ENCODE measurements at places on chromosomes 16 and 17.

GRCh38 chr17:73203788-73204479 lies 11.1 kb downstream of the COG1 start:
- DNase-seq: peak; percentile 31

- DNase-seq: no peak
These were observed 360.6 kb upstream of the SOX9 start for GRCh38 chr17:71760062-71760720.

GRCh38 chr16:81265658-81266451 lies 27.4 kb downstream of the BCO1 start:
- no peak for DNase-seq

- no peak for DNase-seq
These were observed 1.3 kb upstream of the RILP start for GRCh38 chr17:1650731-1651558.

- DNase-seq: no peak
These were observed 297.1 kb upstream of the MAF start for GRCh38 chr16:79897453-79898146.

DNA sequence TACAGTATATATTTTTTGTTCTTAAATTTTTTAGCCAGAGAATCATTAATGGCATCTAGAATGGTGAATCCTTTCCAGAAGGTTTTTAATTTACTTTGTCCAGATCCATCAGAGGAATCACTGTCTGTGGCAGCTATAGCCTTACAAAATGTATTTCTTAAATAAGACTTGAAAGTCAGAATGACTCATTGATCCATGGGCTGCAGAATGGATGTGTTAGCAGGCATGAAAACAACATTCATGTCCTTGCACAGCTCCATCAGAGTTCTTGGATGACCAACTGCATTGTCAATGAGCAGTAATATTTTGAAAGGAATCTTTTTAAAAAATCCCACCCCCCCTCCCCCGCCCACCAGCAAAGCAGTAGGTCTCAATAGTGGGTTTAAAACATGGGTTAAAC lies 51.4 kb downstream of the CACNG1 start:
- DNase-seq: no peak

- DNase-seq: no peak
These were observed 572.1 kb upstream of the PSMD7 start for GRCh38 chr16:73724503-73724902.

GRCh38 chr16:77499373-77500285 lies 64.8 kb upstream of the ADAMTS18 start:
- DNase-seq: no peak

- DNase-seq: no peak
These were observed 192.4 kb downstream of the RAB11FIP4 start for GRCh38 chr17:31583772-31584356.

DNA sequence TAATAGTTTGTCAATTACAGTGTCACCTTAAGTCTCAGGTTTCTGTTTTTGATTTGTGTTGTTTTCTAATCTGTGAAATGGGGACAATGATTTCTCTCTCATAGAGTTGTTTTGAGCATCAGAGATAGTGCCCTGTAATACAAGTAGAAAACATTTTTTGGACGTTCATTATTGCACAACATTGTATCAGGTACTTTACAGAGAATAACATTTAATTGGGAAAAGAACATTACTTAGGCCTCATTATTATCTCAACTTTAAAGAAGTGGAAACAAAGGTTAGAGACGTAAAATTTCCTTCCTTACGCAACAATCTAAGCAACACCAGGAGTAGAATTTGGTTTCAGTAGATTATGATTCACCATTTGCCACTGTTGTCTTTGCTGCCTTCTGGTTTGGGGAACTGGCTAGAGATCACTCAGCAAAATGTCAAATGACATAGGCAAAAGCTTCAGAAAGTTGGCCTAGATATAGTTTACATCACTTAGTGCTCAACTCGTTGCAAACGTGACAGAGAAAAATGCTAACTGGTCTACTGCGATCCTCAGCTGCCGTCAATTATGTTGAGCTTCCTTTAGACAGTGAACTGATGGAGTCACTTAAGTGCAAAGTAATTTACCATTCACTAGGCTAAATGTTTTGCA lies 1026.8 kb downstream of the CDH11 start:
- no peak for DNase-seq

- DNase-seq: no peak
These were observed 24.4 kb upstream of the ABCC1 start for GRCh38 chr16:15924996-15925395.

GRCh38 chr16:81035975-81036750 lies 521 bp downstream of the ATMIN start:
- DNase-seq: peak; percentile 45

DNA sequence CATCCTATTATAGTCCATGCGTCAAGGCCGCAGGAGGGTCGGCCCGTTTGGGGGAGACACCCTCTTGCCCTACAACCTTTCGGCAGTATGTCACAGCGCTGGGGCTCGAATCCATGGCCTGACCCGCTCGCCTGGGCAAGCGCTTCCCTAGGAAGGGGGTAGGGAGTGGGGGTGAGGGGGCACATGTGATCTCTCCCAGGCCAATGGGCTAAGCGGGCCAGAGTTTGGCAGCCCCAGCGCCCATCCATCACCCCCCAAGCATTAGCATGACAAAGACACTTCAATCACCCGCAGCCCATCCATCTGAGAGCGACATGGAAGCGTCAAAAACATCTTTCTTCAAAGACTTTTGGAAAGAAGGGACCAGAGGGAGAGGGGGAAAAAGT lies at the start of gene HOXB1:
Gene HOXB1 (minus strand): TSS at position 125 of the 386 bp plus-strand sequence. CDS start 107 bp downstream, at position 18.
- DNase-seq: no peak

DNA sequence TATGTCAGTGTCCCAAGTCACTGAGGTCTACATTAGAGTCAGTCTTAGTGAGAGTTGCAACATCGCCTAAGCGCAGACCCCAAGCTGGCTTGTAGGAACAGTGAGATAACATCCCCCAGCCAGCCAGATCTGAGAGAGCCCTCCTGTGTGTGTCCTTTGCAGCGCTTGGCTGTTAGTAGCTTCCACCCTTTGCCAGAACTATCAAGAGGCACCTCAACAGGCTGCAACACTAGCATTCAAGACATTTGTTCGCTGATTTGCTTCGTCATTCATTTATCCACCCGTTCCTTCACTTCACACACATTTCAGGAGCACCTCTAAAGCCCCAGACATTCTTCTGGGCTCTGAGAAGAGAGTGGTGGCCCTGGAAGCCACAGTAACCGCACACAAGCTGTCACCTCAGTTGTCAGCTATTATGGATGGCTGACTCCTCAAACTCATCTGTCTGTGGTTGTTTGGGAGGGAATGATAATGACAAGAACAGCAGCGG lies 289.6 kb downstream of the WWOX start:
- DNase-seq: no peak

- no peak for DNase-seq
These were observed 175.3 kb upstream of the HS3ST3A1 start for GRCh38 chr17:13777003-13777402.

DNA sequence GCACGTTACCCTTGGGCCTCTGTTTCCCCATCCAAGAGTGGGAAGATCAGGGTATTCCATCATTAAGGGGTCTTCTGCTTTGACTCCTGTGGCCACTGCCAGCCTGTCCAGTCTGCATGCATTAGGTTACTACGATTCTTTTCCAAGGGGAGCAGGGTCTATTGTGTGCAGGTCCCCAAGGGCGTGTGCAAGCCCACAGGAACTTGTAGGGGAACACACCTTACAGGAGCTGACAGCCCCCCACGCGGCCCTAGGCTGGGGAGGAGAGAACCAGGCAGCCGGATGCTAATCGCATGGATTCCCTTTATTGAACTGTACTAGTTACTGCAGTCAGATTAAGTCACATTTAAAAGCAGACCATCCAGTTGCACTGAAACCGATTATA lies 116.7 kb downstream of the C16orf78 start:
- DNase-seq: no peak

DNA sequence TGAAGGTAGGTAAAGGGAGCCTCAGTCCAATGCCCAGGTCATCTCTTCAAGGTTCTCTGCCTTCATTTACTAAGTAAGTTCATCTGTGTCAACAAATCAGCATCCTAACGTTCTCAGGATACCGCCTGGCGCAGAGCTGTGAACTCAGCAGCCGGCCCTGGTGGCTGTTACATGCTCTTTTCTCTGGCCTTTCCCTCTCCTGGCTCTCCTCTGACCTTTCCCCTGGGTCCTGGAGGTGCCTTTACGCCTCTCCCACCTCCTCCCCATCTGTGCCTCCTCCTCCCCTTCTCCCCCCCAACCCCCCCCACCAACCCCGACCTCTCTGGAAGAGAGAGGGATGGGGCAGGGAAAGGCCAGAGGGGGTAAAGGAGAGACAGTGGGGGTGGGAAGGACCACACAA lies 19.5 kb downstream of the COTL1 start:
- no peak for DNase-seq

DNA sequence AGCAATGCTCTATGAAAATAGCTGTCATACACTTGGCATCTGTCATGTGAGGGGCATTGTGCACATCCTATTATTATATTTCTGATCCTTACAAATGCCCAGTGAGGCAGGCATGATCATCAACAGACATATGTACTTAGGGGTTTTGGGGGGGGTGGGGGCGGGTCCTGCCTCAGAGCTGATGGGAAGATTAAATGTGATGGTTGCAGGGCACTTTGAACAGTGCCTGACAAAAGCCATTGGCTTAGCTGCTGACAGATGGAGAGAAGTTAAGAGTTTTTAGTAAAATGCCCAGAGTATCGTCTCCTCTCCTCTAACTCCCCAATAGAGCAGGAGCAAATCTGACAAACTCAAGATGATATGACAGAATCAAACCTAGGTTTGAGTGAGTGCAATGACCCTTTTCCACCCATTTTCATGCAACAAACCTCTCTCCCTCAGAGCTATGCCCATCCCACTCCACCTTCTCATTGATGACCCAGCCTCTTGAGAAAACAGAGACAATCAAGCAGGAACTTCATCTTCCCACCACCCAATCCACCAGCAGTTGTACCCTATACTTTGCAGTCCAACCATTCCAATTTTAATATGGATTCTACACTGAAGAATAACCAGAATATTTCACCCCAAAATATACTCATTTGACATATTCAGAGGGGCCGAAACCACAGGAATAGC lies 4.8 kb downstream of the KLHL11 start:
- DNase-seq: no peak

DNA sequence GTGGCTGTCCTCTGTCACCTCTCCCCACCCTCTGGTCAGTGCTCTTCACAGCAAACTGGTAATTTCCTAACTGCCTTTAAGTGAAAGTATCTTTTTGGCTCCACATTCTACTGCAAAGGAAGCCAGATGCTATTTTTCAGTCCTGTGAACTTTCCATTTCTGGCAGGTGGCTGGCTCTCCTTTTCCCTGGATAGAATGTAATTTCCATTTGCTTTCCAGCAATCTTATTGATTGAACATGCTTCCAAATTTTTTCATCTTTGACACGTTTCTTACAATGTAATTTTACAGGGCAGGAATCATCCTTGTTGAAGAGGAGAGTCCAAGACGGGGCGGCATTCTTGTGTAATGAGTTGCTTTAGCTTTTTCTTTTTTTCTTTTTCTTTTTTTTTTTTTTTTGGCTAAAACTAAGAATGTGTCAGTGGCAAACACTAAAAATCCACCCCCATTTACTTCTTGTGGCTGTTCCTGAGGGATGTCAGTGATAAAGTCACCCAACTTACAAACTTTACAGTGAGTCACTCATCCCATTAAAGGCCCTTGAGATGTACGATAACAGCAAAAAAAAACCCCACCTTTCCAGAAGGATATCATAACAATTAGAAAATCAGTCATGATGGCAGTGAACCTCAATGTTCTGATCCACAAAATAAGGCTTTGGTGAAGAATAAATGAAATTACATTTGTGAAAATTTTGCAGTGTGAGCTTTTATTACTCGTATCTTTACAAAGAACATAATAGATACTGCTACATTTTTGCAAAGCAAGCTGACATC lies 29.4 kb upstream of the PRKCA start:
- no peak for DNase-seq

- DNase-seq: no peak
These were observed 198.9 kb downstream of the ABCC12 start for GRCh38 chr16:47956916-47957315.

DNA sequence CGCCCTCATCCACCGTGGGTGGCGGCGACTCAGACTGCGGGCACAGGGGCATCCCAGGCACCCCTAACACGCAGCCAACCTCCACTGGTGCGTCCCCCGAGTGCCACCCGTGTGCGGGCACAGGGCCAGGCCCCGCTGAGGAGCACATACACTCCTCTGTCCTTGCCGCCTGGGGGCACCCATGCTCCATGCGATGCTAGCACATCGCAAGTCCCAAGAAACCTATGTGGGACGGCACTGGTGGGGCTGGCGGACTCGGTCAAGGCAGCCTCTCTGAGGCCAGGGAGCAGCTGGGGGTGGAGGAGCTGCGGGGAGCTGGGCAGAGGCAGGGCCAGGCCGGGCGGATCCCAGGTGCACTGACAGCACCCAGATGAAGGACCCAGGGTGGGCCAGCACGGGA lies 4.0 kb downstream of the ZNF598 start:
- DNase-seq: no peak

DNA sequence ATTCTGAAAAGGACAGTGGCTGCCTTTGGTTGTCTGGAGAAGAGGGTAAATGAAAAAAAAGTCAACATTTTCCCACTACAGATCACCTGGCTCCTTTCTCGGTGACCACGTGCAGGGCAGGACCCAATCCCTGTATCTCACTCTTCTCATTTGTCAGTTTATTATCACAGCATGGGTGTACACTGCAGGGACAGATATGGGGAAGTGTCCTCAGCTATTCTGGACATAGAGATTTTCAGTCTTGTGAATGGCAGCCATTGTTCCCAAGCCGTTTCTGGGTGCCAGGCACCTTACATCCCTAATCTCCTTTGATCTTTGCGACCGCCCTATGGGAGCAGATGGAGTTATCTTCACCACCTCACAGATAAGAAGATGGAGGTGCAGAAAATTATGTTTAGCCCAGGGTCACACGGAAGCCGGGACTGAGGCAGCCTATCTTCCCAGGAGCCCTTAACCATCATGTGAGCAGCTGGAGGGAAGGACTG lies 7.2 kb downstream of the ADORA2B start:
- no peak for DNase-seq

- no peak for DNase-seq
These were observed 143.4 kb upstream of the HS3ST2 start for GRCh38 chr16:22670551-22671041.

GRCh38 chr17:1030684-1031532 lies 34.0 kb downstream of the TIMM22 start:
- no peak for DNase-seq

GRCh38 chr17:78252701-78253635 lies 21.5 kb downstream of the TMEM235 start:
- no peak for DNase-seq

- DNase-seq: peak; percentile 29
These were observed 1.2 kb upstream of the TNRC6C start for GRCh38 chr17:77957235-77957856.

DNA sequence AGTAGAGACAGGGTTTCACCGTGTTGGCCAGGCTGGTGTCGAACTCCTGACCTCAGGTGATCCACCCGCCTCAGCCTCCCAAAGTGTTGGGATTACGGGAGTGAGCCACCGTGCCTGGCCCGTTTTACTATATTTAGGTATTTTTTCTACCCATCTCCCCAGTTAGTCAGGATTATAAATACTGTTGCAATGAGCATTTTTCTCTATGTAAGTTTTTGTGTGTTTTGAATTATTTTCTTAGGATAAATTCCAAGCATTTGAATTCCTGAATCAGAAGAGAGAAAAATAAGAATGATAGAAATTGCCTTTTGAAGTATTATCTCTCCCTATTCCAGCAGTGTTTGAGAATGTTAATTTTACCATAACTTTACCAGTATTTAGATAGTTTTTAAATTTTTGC lies 36.6 kb downstream of the KIAA0513 start:
- no peak for DNase-seq

Measured in CD4-positive, alpha-beta T cell treated with Interleukin-4 for 1 hour (primary cell).